Activated CD4-positive, alpha-beta memory T cell treated with anti-CD3 and anti-CD28 coated beads, Interleukin-2, amount 10 ng/mL, durations not matched to agents 7 days and 5 days (primary cell): ENCODE measurements at places on chromosomes 13 and 19.
A peak's percentile ranks its signal among the peaks of the same experiment; 100 is the strongest.

DNA sequence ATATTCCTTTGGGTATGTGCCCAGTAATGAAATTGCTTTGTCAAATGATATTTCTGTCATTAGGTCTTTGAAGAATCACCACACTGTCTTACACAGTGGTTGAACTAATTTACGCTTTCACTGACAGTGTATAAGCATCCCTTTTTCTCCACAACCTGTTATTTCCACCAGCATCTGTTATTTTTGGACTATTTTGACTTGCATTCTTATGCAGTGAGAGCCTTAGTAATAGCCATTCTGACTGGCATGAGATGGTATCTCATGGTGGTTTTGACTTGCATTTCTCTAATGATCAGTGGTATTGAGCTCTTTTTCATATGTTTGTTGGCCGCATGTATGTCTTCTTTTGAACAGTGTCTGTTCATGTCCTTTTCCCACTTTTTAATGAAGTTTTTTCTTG is 92.0 kb upstream of the SPATA13 start:
- no peak overlapping the region for H3K4me3 ChIP-seq
- H3K27ac ChIP-seq: no peak overlapping the region
- peaks cover 7% of the 10 kb centered on the region for H3K4me1 ChIP-seq
- no peak for DNase-seq
- H3K27me3 ChIP-seq: peaks cover 24% of the 10 kb centered on the region
- no peaks in the 10 kb centered on the region for H3K36me3 ChIP-seq

DNA sequence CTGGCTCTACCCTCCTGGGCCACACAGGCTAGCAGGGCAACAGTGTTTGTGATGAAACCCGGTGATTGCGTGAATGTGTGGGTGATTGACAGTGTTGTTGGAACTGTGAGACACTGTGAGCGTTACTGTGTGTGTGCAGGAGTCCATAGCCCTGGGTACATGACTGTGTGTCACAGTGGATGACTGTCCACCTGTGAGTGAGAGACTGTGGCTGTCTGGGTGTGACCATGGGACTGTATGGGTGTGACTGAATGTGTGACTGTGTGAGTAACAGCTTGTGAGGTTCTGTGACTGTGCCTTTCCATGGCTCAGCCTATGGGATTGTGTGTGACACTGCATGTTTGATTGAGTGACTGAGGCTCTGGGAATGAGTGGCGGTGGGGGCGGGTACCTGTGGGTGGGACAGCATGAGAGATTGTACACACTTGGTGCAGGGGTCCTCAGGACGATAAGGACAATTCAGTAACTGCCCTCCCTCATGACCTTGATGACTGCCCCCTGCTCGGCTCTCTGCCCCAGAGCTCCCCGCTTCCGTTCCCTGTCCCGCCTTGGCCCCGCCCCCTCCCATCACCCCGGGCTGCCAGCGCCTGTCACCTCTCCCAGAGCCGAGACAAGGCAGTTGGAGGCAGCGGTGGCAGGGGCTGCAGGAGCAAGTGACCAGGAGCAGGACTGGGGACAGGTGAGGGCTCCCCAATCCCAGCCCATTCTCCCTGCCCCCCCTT is at the start of gene GIPR:
GIPR (plus strand) TSS at position 602 of the 722 bp plus-strand sequence. CDS start 1,300 bp downstream, outside the sequence.
- peak within 1 kb of the TSS; percentile 56 for H3K27ac ChIP-seq
- H3K36me3 ChIP-seq: no peaks in the 10 kb centered on the region
- peak; percentile 75 for DNase-seq
- H3K4me3 ChIP-seq: peak within 1 kb of the TSS; percentile 81
- peaks cover 47% of the 10 kb centered on the region for H3K4me1 ChIP-seq

- peaks cover 14% of the 10 kb centered on the region for H3K36me3 ChIP-seq
- H3K4me1 ChIP-seq: peaks cover 26% of the 10 kb centered on the region
- no peaks in the 10 kb centered on the region for H3K27me3 ChIP-seq
- H3K4me3 ChIP-seq: peak overlapping the region; percentile 85
- DNase-seq: peak; percentile 45
These were observed 505 bp upstream of the SHKBP1 start for GRCh38 chr19:40576151-40576584.

- no peak for DNase-seq
- H3K4me1 ChIP-seq: peaks cover 2% of the 10 kb centered on the region
- no peak overlapping the region for H3K27ac ChIP-seq
- H3K27me3 ChIP-seq: no peaks in the 10 kb centered on the region
These were observed 40.1 kb downstream of the ZC3H13 start for GRCh38 chr13:46012404-46012803.

DNA sequence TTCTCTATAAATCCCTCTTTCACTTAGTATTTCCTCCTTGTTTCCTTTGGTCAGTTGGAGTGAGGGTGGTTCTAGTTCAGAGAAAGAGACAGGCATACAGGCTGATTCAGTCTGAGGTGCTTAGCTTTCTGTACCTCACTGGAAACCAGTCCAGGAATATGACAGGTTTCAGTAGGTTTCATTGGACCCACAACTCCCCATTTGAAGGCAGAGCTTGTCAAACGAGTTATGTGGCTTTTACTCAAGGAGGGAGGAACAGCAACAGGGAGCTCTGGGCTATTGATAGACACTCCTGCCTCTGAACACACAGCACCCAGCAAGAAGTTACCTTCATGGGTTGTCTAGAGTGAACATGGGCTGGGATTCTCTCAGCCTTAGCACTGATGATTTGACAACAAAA is 14.5 kb downstream of the ACTN4 start:
- H3K27me3 ChIP-seq: no peaks in the 10 kb centered on the region
- peaks cover 87% of the 10 kb centered on the region for H3K4me1 ChIP-seq
- DNase-seq: no peak
- no peak overlapping the region for H3K4me3 ChIP-seq

- no peak overlapping the region for H3K27ac ChIP-seq
- no peaks in the 10 kb centered on the region for H3K27me3 ChIP-seq
- no peak overlapping the region for H3K4me3 ChIP-seq
These were observed 222.4 kb downstream of the UQCRFS1 start for GRCh38 chr19:28990522-28990921.

- no peaks in the 10 kb centered on the region for H3K36me3 ChIP-seq
- peaks cover under 1% of the 10 kb centered on the region for H3K27me3 ChIP-seq
- H3K4me1 ChIP-seq: peaks cover 3% of the 10 kb centered on the region
- DNase-seq: no peak
- H3K27ac ChIP-seq: no peak overlapping the region
- no peak overlapping the region for H3K4me3 ChIP-seq
These were observed 62.3 kb downstream of the CEBPG start for GRCh38 chr19:33435706-33436359.

- H3K27ac ChIP-seq: no peak overlapping the region
- peaks cover 77% of the 10 kb centered on the region for H3K36me3 ChIP-seq
- no peak overlapping the region for H3K4me3 ChIP-seq
These were observed 24.7 kb downstream of the SUCLA2 start for GRCh38 chr13:47976325-47976724.

DNA sequence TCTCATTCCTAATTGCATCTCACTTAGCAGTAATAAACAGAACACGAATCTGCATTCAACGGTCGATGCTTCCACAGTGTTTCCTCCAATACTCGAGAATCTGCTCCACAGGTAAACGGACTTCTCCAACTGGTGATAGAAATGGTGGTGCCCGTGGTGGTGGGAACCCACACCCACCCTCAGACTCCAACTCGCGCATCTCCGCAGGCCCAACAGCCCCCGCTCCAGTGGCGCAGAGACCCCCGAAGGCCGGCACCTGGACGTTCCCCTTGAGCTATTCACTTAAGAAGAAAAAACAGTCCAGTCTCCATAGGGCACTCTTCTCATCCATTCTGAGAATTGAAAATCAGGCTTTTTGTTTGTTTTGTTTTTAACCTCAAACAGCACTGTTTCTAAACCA is 13.8 kb upstream of the RASA3 start:
- peaks cover 22% of the 10 kb centered on the region for H3K36me3 ChIP-seq

DNA sequence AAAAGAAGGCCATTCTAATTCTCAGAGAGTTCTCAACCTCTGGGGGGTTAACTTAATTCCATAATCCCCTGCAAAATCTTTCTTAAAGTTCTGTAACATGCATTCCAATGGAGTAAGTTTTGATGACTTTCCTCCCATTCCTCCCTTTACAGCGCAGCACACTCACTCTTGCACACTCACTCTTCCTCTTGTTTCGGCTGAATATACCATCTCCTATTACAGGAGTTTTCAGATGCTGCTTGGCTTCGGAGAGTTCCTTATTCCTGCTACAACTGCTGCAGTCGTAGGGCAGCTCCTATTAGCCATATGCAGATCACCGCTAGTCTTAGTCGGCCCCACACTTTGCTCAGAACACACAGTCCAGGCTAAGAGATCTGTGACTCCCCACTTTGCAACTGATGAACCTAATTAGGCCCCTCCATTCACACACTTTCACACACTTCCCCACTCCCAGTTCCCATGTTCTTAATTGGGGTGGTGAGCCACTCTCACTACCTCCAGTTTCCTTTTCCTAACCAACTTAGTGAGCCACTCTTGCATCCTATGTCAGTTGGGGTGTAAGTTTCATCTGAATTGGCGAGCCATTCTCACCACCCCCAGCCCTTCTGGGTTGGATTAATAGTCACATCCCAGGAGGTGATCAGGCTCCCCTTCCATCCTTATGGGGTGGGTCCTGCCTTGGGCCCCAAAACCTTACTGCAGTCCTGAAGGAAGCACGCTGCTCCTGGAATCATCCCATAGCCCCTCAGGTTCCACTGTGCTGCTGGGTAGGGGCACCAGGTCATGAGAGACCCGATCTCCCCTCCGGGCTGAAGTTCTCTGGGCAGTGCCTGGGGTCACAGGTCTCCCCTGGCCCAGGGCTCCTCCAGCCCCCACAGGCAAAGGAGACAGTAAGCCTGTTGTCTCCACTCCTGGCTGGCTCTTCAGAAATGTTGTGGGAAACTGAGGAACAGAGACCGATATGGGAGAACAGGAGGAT is 53.9 kb downstream of the OR10H4 start:
- peaks cover 27% of the 10 kb centered on the region for H3K4me1 ChIP-seq
- H3K27me3 ChIP-seq: no peaks in the 10 kb centered on the region
- no peak for DNase-seq
- peak overlapping the region; percentile 59 for H3K4me3 ChIP-seq
- H3K36me3 ChIP-seq: no peaks in the 10 kb centered on the region
- H3K27ac ChIP-seq: no peak overlapping the region

- peaks cover 3% of the 10 kb centered on the region for H3K27me3 ChIP-seq
- DNase-seq: no peak
- H3K4me3 ChIP-seq: no peak overlapping the region
- no peak overlapping the region for H3K27ac ChIP-seq
- no peaks in the 10 kb centered on the region for H3K4me1 ChIP-seq
These were observed 167.3 kb upstream of the RNF113B start for GRCh38 chr13:98344392-98344791.

GRCh38 chr19:48194041-48194843 is 23.8 kb downstream of the ZSWIM9 start:
- H3K36me3 ChIP-seq: peaks cover 20% of the 10 kb centered on the region
- peaks cover 10% of the 10 kb centered on the region for H3K4me1 ChIP-seq
- DNase-seq: peak; percentile 30
- H3K27me3 ChIP-seq: no peaks in the 10 kb centered on the region

- H3K4me1 ChIP-seq: peaks cover 49% of the 10 kb centered on the region
- no peak for DNase-seq
- H3K4me3 ChIP-seq: no peak overlapping the region
- no peak overlapping the region for H3K27ac ChIP-seq
These were observed 7.9 kb downstream of the PPP1R37 start for GRCh38 chr19:45100846-45101252.

DNA sequence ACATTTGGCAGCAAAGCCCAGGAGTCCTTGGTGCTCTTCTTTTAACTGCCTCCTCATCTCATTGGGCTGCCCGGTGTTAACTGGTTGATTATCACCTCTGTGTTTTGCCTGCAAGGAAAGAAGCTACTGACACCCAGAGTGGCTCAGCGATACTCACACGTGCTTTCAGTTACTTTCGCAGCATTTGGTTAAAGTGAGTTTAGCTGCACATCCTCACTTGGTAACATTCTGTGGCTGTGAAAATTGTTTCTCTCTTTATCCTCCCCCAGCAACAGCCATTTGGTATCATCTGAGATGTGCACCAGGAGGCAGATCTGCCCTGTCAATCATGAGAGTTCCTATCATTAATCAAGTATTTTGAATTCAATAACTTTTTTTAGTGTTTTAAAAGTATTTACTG is 44.6 kb upstream of the GPR183 start:
- peaks cover 76% of the 10 kb centered on the region for H3K4me1 ChIP-seq
- H3K27ac ChIP-seq: peak overlapping the region; percentile 60
- no peaks in the 10 kb centered on the region for H3K27me3 ChIP-seq
- H3K4me3 ChIP-seq: peak overlapping the region; percentile 40
- H3K36me3 ChIP-seq: peaks cover 39% of the 10 kb centered on the region
- peak; percentile 45 for DNase-seq

DNA sequence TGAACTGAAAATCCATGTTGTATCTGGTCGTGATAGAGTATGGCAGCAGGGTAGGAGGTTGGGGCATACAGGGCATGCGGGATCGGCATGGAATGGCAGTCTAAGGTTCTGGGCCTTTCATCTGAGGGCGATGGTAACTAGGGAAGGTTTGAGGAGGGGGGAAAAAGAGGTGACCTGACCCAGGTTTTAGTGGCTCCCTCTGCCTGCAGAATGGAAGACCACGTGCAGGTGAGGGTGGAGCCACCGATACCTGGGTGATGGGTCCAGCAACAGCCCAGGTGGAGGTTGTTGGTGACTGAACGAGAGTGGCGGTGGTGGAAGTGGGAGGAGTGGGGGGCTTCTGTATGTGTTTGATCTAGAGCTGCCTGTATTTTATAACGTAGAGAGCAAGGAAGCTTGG is 3.8 kb downstream of the ZNF749 start:
- DNase-seq: no peak
- no peaks in the 10 kb centered on the region for H3K27me3 ChIP-seq
- no peak overlapping the region for H3K27ac ChIP-seq
- H3K36me3 ChIP-seq: peaks cover 73% of the 10 kb centered on the region

- no peaks in the 10 kb centered on the region for H3K27me3 ChIP-seq
- H3K4me3 ChIP-seq: no peak overlapping the region
- H3K36me3 ChIP-seq: no peaks in the 10 kb centered on the region
- H3K27ac ChIP-seq: no peak overlapping the region
- no peaks in the 10 kb centered on the region for H3K4me1 ChIP-seq
These were observed 1607.6 kb downstream of the OLFM4 start for GRCh38 chr13:54636231-54636630.

DNA sequence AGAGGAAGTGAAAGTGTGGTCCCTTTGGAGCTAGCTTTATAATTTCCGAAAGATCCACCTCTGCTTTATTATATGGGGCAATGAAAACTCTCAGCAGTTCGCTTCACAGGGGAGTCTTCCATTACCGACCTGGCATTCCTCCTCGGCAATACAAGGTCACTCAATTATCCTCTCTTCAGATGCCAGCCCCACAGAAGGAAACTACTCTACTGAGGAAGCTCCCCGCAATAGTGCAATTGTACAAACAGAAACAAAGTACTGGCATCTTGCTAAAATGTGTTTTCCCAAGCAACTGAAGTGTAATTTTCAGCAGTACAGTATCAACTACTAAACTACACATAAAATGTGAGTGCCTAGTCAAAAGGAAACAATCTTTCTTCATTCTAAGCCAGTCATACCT is 702.0 kb downstream of the PCDH9 start:
- H3K27me3 ChIP-seq: no peaks in the 10 kb centered on the region
- H3K36me3 ChIP-seq: no peaks in the 10 kb centered on the region
- H3K27ac ChIP-seq: no peak overlapping the region
- no peaks in the 10 kb centered on the region for H3K4me1 ChIP-seq
